ENCODE measurements at places on chromosomes 11 and 22.

- no peak for DNase-seq
Observed at GRCh38 chr11:116543911-116544475, 228.8 kb downstream of the BUD13 start.

- no peak for DNase-seq
Observed at GRCh38 chr11:4644233-4644632, 451 bp downstream of the OR51E1 start.

- no peak for DNase-seq
Observed at GRCh38 chr11:69445131-69445470, 36.4 kb upstream of the LINC01488 start.

DNA sequence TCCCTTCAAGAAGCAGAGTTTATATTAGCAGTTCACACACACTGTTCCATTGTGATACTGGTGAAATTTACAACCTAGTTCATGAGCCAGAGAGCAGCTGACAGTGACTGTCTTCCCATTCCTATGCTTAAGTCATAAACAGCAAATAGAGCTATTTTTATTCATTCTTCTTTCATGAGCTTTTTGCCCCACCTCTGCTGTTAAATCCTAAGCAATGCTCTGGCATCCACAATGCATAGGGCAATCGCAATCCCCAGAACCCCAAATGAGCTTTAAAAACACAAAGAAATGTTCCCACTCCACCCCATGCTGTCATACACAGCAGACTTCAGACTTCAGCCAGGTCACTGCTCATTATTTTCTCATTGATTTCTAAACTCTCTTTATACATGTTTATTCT lies 307.5 kb downstream of the ETS1 start:
- DNase-seq = no peak

DNA sequence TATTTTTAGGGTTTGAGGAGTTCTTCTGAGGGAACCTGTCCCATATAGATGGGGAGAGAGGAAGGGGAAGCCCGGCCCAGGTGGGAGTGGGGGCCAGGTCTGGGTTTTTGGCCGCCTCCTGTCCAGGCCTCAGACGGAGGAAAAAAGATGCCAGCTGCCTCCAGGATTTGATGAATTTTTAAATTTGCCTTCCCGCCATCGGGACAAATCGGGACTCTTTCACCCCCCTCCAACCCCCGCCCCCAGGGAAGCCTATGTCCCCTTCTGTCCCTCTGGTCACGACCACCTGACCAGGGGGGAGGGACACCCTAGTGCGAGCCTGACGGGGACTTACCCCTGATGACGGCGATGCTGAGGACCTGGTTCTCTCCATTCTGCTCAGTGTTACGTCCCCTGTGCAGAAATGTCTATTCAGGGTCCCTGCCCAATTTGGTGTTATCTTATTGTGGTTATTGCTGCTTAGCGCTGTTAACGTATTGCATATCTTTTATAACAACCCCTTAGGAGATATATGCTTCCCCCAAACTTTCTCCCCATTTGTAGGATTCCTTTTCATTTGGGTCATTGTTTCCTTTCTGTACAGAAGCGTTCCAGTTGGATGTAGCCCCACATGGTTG lies 115.9 kb upstream of the GRK3 start:
- no peak for DNase-seq

DNA sequence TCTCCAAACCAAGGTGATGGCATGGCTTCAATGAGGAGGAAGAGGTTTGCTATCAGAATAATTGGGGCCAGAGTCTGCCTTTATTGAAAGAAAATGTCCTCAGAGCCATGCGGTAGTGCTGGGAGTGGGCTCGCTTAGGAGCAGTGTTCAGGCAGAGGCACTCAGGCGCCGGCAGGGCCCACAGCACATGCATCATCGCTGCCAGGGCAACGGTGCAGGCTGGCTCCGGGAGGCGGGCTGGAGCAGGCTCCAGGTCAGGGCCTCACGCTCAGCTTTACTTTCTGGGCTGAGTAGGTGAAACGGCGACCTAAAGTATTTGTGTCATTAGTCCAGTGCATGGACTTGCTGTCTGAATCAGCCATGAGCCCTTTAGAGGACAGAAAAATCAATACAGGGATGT lies 169.9 kb upstream of the CCDC90B start:
- DNase-seq = no peak

DNA sequence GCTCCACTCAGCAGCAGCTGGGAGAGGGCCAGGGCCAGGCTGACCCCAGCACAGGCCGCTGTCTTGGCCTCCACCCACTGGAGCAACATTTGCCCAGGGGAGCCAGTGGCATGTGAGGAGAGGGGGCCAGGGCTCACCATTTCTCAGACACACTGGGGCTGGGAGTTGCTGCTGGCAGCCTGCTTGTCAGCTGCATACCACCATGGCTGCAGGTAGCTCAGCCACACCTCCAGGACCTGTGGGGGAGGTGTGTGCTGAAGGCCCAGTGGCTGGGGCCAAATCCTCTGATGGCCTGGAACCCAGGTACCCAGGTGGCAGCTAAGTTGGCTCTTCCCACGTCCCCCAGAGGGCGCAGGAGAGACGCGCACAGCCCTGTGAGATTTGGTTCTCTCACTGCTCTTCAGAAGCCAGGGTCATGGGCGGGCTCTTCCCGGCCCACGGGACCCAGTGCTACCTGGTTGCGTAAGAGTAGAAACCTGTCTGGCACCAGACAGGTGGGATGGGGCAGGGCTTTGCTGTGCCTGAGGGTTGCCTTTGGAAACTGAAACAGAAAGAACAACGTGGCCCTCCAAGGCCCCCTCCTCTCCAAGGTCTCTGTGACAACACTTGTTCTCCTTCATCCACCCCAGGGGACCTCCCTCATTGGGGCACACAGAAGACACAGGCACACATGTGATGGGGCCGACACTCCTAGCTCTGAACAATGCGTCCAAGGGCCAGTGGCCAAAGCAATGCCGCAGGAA lies 98.8 kb downstream of the MED15 start:
- peak; percentile 12 for DNase-seq

DNA sequence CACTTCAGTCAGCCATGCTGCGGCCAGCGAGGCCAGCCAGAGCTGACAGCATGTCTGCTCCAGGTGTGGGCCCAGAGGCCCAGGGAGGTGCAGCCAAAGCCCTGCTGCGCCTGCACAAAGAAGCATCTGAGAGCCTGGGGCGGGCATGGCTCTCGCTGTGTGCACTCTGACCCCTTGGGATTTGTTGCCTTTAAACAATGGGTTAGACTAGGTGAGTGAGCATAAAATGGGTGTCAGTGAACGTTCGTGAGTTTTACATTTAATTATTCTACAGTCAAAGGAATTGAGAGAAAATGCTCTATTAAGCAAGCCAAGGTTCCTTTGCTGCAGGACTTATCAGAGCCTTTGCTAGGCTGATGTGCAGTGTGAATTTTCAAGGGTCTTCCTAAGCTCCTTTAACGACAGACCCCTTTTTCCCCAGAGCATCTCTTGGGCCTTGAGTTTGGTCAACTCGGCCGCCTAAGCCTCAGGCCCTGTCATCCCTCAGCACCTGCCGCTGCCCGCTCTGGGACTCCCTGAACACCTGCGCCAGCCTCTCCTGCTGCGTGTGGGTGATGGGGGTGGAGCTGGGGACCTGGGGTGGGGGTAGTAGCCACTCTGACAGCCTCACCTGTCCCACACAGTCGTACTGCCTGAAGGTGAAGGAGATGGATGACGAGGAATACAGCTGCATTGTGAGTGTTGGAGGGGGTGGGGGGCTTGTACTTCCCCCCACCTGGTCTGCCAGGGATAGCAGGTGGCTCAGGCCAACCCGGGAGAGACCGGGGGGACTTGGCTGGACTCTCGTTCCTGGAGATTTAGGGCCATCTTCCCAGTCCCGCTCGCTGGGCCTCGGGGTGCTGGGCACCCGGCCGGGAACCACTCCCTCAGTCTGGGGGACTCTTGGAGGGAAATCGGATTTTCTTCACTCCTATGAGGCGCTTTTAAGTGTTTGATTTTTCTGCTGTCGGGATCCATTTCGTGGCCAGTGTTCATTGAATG lies 10.5 kb downstream of the SLC16A8 start:
- DNase-seq = no peak

DNA sequence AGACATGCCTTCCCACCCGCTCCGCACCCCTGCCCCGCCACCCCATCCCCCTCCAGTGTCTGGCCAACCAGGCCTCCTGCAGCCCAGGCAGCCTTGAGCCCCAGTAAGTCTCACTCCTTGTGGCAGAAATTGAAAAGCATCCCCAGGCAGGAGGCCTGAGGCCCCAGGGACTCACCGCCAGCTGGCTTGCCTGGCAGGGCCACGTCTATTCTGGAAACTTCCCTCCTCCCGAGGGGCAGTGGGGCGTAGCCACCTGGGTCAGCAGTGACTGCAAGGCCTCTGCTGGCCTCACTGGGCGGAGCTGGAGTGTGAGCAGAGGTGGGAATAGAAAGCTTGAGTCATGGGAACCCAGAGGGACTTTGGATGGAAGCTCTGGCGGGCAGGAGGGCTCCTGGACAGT lies 26.3 kb downstream of the ANO1 start:
- DNase-seq = no peak

DNA sequence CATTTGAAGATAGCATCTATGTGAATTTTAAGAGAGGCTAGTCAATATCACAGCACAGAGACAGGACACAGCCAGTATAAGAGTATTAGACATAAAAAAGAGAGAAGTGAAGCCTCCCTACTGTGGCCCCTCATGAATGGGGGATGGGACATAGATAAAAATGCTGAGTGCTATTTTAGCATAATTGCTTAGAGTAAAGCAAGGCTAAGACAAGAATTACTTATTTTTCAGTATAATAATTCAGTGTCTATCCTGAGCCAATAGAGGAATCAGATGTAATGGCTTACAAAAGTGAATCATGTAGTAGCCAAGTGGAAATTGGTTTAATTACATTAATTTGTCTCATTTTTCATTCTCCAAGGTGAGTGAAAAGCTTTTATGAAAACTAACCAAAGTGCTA lies 419.5 kb downstream of the NELL1 start:
- no peak for DNase-seq

- DNase-seq = no peak
Observed at GRCh38 chr11:26834601-26835000, 112.7 kb upstream of the SLC5A12 start.

DNA sequence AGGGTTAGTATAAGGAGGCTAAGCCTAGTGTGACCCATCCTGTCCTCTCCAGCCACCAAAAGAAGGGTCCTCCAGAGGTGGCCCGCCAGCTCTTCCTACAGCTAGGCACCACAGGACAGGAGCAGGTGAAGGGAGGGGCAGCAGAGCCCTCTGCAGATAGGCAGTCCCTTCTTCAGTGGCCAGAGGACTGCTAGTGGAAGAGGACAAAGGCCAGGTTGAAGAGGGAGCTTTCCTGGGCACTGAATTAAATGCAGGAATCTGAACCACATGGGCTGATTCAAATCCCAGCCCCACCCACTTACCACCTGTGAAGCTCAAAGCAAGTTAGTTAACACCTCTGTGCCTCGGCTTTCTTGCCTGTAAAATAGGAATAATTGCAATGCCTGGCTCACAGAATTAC lies 409.5 kb downstream of the NXPE2 start:
- DNase-seq = no peak

GRCh38 chr11:72308226-72309073 lies 64.5 kb upstream of the PHOX2A start:
- DNase-seq = peak; percentile 95

DNA sequence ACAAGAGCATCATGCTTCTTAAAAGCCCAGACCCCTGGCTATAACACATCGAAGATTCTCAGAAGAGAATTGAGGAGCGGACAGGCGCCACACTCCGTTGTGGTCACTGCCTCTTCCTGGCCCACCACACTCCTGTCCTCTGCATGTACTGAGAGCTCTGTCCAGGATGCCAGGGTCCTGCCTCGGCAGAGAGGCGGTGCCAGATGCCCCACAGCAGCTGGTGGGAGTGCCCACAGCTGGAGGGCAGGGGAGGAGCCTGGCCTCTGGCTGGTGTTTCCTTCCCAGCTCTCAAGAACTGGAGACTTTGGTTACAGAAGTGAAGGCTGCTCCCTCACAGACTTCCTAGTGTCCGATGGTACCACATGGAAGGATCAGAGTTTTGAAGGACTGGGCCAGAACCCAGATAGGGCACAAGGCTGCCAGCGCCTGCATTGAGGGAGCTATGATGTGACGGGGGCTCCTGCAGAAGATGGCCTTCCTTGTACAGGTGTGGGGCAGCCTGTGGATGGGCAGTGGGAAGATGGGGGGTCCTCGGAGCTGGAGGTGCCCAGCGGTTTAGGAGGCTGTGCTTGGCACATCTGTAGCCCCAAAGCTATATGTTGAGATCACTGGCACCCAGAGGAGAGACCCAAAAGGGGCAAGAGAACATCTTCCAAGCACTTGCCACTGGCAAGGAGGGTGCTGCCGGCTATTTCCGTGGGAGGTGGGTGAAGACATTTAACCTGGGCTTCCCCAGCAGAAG lies 19.4 kb downstream of the RSPH14 start:
- DNase-seq = no peak

DNA sequence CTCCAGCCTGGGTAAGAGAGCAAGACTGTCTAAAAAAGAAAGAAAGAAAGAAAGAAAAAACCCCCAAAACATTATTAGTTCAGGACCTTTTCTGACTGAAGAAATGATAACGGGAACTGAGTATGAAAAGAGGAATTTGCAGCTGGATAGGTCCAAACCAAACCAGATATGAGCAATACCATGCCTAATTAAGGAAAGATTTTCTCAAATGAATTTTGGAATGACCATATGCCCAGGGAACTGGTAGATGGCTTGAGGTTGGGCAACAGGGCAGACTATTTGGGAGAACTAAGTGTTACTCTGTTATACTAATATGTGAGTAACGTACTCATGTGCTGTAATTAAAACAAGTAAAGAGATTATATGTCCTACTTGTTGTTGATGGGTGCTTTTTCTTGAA lies 186.1 kb downstream of the TMEM135 start:
- no peak for DNase-seq

DNA sequence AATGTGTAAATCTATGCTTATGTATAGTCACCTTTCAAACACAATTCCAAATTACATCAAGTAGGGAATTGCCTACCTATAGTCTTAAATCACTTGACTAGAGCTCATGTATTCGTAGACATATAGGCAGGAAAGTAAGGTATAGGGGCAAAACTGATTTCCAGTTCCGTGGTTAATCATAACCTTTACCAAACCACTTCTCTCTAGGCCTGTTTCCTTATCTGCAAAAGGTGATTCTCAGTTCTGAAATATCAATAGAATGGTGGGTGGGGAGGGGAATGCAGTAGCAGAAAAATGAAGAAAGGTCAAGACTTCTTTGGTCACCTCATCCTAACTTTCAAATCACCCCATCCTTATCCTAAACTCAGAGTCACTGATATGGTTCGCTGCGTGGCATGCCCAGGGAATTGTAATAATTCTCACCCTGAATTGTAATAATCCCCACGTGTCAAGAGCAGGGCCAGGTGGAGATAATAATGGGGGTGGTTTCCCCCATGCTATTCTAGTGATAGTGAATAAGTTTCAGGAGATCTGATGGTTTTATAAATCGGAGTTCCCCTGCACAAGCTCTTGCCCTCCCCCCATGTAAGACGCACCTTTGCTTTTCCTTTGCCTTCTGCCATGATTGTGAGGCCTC lies 1.9 kb upstream of the ANO5 start:
- DNase-seq = no peak

GRCh38 chr11:132691848-132692550 lies 840.3 kb downstream of the OPCML start:
- DNase-seq = no peak

DNA sequence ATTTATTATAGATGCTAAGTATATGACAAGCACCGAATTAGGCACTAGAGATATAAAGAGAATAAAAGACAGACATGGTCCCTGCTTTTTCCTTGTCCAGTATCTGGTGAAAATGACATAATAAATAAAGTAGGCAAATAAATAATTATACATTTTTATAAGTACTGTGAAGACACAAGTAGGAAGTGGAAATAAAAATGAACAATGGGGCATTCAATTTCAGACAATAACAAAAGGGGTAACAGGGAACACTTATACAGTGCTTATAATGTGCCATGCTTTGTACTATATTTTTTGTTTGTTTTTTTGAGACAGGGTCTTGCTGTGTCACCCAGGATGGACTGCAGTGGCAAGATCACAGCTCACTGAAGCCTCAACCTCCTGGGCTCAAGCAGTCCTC lies 4.3 kb downstream of the KBTBD3 start:
- no peak for DNase-seq
